Naive B cell (primary cell): ENCODE measurements at places on chromosomes 11 and 22.

DNA sequence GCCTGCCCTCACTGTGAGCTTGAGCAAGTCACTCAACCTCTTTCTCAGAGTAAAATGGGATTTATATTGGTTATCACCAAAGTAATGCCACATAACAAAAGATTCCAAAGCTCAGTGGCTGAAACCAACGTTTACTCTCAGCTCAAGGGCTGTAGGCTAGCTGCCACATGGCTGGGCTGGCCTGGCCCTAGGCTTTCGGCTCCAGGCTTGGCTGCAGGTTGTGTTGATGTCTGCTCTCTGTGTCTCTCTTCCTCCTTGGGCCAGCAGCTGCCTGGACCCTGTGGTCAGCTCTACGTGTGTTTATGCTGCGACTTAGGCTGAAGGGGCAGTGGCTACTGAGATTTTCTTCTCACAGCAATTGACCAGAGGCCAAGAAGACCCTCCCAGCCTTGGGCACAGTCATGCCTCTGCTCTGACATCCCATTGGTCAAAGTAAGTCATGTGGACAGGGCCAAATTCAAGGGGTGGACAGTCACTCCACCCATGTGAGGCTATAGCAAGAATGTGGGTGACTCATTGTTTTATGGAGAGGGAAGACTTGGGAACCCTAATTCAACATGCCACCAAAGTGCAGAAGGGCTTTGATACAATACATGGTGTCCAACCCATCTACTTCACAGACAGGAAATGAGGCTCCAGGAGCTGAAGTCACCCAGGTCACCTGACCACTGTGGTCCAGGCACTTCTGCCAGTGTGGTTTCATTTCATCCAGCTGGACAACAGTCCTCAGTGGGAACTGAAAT lies 90.6 kb downstream of the TSPAN18 start:
- no peak for DNase-seq

DNA sequence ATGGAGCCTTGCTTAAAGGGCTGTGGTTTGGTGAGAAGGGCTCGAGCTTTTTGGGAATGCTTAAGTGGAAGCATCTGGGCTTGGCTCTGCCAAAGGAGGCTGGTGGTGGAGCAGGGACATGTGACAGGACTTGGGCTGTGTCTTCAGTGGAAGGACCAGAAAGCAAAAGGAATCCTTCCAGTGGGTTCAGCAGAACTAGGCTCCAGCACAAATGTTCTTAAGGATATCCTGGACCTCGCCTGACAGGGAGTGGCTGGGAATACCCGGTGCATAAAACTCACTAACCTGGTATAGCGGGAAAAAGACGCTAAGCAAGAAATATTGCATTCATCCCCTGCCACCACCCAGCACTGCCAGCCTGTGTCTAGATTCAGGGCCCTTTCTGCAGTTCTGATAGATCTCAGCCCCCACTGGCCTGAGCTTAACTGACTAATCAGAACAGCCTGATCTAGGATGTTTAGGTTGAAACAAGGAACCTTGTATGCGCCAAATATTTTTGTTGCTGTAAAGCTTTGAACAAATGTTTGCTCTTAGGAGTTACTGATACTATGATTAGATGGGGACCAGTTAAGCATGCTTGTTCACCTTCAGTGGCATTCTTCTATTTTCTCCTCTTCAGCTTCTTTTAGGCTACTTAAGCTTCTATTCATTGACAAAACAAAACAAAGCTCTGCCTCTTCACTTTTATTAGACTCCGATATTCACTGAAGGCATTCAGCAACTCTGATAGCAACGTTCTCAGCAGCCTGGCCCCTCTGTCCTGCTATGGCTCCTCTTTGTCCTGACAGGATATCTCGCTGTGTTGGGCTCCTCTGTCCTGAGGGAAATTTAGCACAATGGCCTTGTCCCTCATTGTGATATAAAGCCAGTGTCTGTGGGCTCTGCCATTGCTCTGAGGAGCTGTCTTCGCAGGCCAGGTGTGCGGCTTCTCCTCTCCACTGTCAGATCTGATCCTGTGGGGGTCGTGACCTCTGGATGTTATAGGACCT lies 25.0 kb downstream of the PPFIBP2 start:
- DNase-seq = no peak

- DNase-seq = no peak
Measured at GRCh38 chr22:49197986-49198704, 629.5 kb downstream of the BRD1 start.

DNA sequence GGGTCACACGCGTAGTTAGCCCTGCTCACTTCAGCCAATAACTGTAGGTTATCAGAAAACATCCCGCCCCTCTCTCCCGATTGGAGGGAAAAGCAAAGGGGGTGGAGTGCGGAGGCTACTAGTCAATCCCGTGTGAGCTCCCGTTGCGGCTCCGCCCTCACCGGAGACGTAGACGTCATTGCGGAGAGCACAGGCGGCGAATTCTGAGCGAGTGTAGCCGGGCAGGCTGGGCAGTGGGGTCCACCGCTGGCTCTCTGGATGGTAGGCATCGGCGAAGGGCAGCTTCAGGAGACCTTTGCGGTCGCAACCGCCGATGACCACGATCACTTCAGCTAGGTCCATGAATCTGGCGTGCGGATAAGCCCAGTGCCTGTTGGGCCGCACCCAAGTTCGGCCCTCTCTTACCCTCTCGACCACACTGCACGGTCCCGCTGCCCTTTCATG lies 4.7 kb downstream of the KLHL35 start:
- DNase-seq = peak; percentile 57

GRCh38 chr11:92531065-92531739 lies 306.6 kb downstream of the FAT3 start:
- no peak for DNase-seq

DNA sequence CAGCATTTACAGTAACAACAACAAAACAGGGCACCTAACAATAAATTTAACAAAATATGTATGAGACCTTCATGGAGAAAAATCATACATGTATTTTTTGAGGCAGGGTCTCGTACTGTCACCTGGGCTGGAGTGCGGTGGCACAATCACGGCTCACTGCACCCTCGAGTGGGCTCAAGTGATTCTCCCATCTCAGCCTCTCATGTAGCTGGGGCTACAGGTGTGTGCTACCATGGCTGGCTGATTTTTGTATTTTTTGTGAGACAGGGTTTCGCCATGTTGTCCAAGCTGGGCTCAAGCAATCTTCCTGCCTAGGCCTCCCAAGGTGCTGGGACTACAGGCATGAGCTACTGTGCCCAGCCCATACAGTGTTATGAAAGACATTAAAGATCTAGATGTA lies 278.1 kb downstream of the SWAP70 start:
- DNase-seq = no peak

GRCh38 chr11:113016905-113017304 lies 55.7 kb downstream of the NCAM1 start:
- no peak for DNase-seq

DNA sequence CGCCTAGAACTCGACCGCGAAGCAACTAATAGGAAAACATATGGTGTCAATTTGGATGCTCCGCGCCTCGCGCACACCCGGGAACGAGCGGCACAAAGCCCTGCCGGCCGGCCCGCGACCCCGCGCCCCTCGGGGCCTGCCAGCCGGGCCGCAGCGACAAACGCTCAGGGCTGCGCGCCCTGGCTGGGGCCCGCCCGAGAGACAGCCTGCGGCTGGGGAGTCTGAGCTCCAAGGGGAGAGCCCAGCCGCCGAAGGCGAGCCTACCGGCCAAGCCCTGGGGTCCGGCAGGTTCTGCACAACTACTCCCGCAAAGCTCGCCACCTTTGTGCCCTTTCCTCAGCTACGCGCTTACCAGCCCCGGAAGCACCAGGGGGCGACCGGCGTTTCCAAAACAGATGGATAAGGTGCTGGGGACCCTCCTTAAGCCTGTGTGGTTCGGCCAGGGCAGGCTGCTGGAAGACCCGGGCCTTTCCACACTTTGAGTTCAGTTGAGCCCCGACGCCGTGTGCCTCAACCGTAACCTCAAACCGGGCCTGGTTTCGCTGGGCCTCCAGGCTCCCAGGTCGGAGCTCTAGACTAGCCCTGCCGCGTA lies 6.0 kb downstream of the PAX6 start:
- DNase-seq = no peak

GRCh38 chr11:56509439-56509838 lies 18.3 kb upstream of the OR5M8 start:
- no peak for DNase-seq

DNA sequence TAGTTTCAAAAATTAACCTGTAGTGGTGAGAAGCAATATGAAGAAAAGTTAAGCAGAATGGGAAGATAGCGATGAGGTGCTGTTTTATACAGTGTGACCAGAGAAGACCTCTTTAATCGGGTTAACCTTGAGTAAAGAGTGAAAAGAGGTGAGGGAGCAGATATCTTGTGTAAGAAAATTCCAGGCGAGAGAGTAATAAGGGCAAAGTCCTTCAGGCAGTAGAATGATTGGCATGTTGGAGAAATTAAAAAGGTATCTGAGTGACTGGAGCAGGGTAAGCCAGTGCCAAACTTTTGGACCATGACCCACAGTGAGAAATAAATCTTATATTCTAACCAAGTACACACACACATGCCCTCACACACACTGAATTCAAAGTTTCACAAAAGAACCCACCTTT lies 374.7 kb upstream of the LARGE1 start:
- no peak for DNase-seq
